ENCODE measurements at places on chromosomes 7 and 10.

- DNase-seq = no peak
These were observed 380.7 kb upstream of the STEAP1 start for GRCh38 chr7:89773611-89774010.

- no peak for DNase-seq
These were observed 54.8 kb downstream of the DYNC2I1 start for GRCh38 chr7:158911145-158911544.

DNA sequence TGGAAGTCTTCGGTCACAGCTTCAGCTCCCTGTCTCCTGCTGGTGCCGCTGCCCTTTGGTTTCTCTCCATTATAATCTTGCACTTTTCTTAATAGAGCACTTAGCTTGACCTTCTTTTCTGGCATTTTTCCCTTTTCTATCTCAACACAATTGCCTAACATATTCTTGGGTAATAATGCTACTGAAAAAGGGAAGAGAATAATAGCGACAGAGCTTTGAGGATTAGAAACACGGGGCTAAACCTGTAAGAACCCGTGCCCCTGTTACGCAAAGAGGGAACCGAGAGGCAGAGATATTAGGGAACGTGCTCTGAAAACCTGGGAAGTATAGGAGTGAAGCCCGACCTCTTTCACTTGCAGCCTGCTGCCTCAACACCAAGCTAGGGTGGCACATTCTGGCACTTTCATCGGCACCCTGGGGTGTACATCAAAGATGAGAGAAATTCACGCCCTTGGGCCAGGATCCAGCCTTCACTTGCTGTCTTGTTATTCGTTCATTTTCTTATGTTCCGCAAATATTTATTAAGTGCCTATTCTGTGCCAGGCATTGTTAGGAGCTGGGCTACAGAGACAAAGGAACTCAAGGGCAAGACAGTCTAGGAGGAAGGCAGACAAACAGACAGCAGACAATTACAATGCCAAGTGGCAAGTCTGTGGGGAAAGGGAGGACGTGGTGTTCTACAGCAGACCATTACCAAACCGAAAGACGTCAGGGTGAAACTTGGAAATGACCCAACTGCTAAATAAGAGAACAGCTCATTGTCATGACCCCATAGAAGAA lies 33.0 kb upstream of the GALNTL5 start:
- no peak for DNase-seq

DNA sequence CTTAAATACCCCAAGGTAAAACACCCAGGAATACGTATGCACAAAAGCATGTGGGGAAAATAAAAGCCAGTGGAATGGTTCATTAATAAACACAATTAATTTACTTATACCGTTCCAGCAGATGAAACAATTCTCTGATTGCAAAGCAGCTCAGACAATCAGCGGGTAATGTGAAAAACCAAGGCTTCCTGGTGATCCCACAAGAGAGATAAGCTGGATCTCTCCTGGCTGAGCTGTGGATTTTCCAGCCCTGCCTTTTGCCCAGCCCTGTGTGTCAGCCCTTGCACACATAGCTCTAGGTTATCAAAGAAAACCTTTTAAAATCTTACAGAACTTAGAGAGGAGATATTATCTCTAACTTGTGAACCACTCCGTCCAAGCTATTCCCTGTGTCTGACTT lies 1010.7 kb upstream of the AUTS2 start:
- DNase-seq = no peak

GRCh38 chr10:13317474-13317873 lies 17.6 kb upstream of the PHYH start:
- no peak for DNase-seq
